Activated CD4-positive, CD25-positive, alpha-beta regulatory T cell treated with anti-CD3 and anti-CD28 coated beads, Interleukin-2, amount 50 U/mL, for 72 hours (primary cell): ENCODE measurements at places on chromosomes 1 and 21.

GRCh38 chr1:167923324-167924056, 9.6 kb upstream of the ADCY10 start:
- DNase-seq, result no peak

- no peak for DNase-seq
These were observed 159.3 kb upstream of the SGIP1 start for GRCh38 chr1:66374561-66375111.

DNA sequence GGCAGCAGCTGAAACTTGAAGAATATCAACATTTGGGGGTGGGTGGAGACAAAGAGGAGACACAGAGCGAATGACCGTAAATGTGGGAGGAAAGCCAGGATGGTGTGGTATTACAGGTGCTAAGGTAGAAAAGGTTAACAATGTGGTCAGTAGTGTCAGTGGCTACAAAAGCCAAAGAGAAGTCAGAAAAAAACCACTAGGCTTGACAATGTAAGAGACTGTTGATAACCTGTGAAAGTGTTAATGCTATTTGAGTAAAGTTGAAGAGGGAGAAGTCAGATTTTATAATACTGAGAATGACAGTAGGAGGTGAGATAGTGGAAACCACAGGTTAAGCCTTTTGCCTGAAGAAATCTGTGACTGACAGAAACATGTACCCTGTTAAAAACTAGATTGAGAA, 120.8 kb downstream of the CLEC20A start:
- DNase-seq, result no peak

- DNase-seq, result peak; percentile 36
These were observed 18.5 kb upstream of the SAMD11 start for GRCh38 chr1:905071-905749.

DNA sequence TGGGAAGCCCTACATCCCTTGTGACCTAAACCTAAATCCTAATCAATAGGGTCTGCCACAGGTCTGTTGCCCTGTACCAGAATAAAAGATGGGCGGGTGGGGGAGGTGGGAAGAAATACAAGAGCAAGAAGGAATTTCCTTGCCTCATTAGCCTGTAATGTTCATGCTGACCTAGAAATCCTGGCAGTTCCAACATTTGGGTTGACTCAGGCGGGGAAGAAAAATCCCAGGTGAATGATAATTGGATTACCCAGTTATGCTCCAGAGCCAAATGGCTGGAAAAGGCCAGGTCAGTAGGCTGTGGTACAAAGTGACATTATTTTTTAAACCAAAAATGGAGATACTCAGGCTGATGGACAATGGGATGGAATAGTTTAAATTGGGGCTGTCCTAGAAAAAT, 27.3 kb upstream of the A3GALT2 start:
- DNase-seq, result no peak

DNA sequence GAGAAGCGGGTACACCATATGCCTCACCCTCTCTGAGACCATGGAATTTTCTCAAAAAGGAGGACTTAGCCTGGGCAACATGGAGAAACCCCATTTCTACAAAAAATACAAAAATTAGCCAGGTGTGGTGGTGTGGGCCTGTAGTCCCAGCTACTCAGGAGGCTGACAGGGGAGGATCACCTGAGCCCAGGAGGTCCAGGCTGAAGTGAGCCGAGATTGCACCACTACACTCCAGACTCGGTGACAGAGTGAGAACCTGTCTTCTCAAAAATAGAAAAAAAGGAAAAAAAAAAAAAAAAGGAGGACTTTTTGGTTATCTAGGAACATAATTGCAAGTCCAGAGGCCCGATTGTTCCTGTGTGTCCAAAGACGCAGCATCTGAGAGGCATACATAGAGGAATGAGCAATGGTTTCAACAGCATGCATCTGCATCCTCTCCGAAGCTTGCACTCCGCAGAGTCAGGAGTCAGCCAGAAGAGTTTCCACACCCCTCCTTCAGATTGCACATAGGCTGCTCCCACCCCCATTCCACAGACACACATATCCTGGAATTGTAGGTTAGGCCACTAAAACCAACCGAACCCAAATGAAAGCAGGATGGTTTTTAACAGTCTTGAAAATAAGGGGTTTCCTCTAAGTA, 2.5 kb upstream of the TBX15 start:
- DNase-seq, result no peak

- DNase-seq, result no peak
These were observed 81.0 kb upstream of the VAV3 start for GRCh38 chr1:108046026-108046425.

DNA sequence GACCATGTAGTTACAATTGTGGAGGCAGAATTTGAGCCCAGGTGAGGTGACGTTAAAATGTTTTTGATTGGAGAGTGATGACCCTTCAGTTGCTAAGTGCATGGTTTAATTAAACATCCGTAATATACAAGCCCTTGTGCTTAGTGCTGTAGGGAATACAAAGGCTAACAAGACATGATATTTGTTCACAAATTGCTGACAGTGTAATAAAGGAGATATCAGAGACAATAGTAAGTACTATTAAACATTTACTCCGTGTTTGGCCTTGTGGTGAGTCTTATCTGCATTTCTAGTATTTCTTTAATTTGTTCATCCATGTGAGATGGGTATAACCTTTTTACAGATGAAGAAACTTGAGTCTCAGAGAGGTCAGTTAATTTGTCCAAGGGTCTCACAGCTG, 37.9 kb downstream of the RLF start:
- DNase-seq, result no peak

GRCh38 chr1:47805018-47805417, 192.2 kb downstream of the TRABD2B start:
- no peak for DNase-seq

DNA sequence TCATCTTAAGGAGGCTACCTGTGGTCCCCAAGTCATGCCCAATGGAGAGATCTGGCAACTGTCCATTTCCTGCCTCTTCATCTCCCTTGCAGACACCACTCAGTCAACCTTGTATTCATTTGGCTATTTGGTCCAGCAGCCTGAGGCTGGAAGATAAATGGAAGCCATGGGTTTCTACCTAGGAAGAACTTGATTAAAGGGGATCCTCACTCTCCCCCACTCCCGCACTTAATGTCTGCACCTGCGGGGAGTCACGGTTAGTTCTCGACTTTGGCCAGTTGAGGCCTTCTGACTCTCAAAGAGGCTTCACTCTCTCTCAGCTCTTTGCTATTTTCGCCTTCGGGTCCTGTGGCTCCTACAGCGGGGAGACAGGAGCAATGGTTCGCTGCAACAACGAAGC, 8.4 kb upstream of the ATXN7L2 start:
- DNase-seq, result no peak

DNA sequence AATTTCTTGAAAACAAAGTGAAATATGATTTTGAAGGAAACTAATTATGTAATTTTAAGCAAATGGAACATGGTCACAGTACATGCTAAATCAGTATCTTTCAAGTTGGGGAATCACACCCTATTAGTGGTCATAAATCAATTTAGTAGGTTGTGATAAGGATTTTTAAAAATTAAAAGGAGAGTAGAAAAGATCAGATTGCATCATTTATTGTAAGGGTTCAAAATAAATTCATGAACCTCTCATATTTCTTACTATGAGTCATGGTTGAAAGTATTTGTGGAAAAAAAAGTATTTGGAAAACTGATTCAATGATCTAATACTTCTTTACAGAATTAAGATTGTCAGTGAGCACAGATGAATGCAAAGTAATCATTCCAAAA, 14.6 kb downstream of the ADSS2 start:
- DNase-seq, result no peak

DNA sequence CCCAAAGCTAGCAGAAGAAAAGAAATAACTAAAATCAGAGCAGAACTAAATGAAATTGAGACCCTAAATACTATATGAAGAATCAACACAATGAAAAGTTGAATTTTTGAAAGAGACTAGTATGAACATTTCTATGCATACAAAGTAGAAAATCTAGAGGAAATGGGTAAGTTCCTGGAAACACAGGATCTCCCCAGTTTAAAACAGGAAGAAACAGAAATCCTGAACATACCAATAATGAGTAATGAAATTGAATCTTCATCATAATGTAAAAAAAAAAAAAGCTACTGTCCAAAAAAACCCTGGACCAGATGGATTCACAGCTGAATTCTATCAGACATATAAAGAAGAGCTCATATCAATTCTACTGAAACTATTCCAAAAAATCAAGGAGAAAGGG, 233.5 kb downstream of the PLPP3 start:
- no peak for DNase-seq

DNA sequence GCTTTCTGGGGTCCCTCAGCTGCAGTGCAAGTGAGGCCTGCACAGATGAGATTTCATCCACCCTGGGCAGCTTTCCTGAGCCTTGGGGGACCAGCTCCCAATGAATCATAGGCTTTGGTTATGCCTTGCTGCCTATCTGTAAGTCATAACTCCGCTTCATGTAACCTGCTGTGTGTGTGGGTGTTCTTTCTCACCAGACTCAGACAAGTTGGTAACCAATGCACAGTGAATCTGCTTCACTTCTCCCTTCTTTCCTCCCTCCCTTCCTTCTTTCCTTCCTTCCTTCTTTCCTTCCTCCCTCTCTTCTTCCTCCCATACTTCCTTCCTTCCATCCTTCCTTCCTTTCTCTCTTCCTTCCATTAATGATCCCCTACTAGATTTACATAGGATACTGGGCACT, 34.4 kb upstream of the PSMB2 start:
- no peak for DNase-seq

DNA sequence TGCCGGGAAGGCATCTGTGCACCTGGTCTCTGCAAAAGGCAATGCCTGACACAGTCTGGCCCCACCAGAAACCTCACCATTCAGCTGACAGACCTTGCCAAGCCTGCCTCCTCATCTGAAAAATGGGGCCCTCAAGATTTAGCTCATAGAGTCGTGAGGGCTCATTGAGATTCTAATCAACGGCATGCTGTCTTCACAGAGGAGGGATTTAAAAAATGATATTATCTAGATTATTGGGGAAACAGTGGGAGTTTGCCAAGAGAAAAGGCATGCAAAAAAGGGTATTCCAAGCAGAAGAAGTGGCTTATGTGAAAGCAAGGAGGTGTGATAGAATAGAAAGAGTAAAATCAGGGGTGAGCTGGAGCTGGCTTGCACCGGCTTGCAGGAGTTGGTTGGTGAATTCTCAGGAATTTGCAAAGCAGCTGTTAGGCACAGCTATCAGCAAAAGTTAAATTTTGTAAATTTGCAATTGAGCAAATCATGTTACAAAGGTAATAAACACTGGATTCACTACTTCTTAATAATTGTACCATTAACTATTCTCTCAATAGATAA, 91.7 kb upstream of the WNT4 start:
- no peak for DNase-seq

- DNase-seq, result no peak
These were observed 53.9 kb downstream of the PRDX6 start for GRCh38 chr1:173530795-173531693.

DNA sequence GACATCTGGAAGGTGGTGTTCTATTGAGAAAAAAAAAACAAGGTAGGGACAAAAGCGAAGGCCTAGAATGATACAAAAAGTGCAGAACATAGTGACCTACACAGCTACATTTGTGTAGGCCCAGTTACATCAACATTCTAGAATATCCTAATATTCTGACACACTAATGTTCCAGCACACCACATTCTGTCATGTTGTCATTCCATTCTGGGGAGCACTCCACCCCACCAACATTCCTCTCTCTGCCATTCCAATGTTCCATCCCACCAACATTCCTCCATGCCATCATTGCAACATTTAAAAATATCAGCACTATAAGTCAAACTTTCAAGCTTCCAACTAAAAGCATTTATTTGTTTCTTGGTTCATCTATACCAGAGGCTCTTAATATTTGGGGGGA, 28.5 kb downstream of the COA7 start:
- no peak for DNase-seq

DNA sequence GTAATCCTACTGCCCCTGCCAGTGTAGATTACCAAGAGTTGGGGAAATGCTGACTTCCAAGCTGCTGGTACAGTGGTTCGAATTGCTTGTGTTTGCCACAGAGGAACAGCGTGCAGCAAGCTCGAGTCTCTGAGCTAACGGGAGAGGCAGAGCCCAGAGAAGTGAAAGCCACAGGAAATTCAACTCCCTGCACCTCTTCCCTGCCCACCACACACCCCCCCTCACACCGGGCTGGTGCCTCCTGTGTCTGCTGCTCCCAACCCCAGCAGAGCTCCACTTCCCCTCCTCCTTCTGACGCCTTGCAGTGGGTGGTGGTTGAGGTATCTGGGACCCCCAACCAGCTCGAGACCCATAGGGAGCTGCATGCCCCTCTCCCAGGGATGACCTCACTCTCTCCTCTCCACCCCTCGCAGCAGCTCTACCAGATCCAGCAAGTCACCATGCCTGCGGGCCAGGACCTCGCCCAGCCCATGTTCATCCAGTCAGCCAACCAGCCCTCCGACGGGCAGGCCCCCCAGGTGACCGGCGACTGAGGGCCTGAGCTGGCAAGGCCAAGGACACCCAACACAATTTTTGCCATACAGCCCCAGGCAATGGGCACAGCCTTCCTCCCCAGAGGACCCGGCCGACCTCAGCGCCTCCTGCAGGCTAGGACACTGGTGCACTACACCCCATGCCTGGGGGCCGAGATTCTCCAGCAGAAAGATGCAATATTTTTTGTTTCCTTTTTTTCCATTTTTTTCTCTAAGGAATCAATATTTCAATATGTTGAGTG, 13.1 kb upstream of the KCNQ4 start:
- no peak for DNase-seq

DNA sequence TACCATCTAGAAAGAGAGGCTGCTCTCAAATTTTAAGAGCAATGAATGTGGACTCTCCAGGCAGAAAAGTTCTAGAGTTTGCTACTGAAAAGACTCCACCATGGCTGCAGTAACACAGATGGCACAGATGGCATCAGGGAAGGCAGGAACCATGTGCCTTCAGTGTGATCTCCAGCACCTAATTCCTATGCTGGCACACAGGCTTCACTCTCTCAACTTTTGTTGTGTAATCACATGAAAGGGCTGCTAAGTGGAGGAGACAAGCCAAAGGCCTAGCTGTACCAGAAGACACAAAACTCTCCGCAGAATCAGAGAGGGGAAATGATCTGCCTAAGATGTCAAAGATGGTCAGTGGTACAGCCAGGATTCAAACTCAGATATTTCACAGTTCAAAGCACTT, 31.1 kb downstream of the ERI3 start:
- DNase-seq, result no peak

- no peak for DNase-seq
These were observed 969 bp downstream of the ACAP3 start for GRCh38 chr1:1306661-1307260.

DNA sequence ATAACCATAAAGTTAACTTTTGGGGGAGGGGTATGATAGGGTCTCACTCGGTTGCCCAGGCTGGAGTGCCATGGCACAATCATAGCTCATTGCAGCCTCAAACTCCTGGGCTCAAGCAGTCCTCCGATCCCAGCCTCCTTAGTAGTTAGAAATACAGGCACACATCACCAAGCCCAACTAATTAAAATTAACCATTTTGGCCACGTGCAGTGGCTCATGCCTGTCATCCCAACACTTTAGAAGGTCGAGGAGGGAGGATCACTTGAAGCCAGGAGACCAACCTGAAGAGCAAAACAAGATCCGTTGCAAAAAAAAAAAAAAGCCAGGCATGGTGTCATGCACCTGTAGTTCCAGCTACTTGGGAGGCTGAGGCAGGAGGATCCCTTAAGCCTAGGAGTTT, 26.6 kb upstream of the MED18 start:
- no peak for DNase-seq
